ENCODE measurements at places on chromosomes 3 and 15.

GRCh38 chr3:99927671-99928457 is 110.2 kb downstream of the CMSS1 start:
- DNase-seq, result no peak

- DNase-seq, result no peak
Observed at GRCh38 chr3:77042343-77042742, 2.4 kb downstream of the ROBO2 start.

GRCh38 chr3:193194371-193194770 is 46.7 kb upstream of the PLAAT1 start:
- no peak for DNase-seq

GRCh38 chr15:40906091-40906990 is 12.1 kb downstream of the VPS18 start:
- peak; percentile 78 for DNase-seq

DNA sequence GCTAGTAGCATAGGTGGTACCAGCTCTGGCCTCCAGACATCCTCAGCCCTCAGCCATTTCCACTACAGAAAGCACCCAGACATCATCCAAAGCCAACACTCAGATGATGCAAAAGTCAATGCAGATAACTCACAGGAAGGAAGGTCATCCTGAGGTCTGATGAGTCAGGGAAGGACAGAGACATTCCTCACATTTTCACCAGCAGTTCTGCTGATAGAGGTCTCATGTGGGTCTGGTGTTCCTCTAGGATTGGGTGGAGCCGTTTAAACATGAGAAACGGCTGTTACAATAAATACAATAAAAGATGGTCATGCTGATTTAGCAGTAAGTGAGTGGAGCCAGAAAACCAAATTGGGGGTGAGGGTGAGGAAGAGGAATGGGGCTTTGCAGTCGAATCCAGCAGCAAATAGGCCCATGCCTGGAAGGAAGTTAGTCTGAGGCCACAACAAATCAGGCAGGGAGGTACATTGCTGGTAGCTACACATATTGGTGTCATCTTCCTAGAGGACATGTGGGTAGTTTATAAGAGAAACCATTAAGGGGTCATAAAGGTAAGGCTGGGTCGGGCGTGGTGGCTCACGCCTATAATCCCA is 33.3 kb upstream of the FLNB start:
- no peak for DNase-seq

DNA sequence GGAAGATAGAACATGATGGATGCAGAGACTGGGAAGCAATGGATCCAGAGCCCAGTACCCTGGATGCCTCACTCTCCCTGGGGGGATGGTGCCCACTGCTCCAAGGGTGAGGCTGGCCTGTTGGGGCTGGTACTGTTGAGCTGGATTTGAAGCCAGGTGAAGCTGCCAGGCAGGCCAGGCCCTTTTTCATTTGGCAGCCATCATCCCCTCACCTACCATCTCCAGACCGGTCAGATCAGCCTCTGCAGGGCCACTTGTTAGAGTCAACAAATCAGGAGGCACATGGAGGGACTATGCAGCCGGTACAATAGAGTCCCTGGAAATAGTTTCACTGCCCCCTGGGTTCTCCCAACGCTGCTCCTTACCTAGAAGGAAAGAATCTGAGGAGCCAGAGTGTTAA is 5.9 kb downstream of the MAPKAPK3 start:
- DNase-seq, result no peak

DNA sequence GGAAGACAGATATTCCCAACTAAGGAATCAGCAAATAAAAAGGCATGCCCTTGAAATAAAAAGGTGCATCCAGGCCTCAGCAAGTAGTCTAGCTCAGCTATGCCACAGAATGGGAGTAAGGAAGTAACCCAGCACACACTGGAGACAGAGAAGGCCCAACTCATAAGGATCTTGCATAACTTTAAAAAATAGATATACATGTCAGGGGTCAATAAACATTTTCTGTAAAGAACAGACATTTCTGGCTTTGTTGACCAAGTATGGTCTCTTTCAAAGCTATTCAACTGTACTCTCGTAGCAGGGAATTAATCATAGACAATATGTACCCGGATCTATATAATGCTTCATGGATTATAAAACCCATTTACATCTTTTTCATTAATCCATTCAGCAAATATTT is 449.3 kb downstream of the TAFA4 start:
- no peak for DNase-seq

GRCh38 chr3:66276705-66277274 is 56.0 kb downstream of the SLC25A26 start:
- DNase-seq, result peak; percentile 50

GRCh38 chr3:52039846-52040245 is 16.5 kb downstream of the DUSP7 start:
- no peak for DNase-seq

GRCh38 chr3:197487911-197488391 is 67.8 kb downstream of the BDH1 start:
- no peak for DNase-seq

GRCh38 chr15:79582650-79583049 is 150.5 kb downstream of the MINAR1 start:
- DNase-seq, result no peak

GRCh38 chr15:51536965-51537574 is 85.5 kb downstream of the DMXL2 start:
- no peak for DNase-seq

DNA sequence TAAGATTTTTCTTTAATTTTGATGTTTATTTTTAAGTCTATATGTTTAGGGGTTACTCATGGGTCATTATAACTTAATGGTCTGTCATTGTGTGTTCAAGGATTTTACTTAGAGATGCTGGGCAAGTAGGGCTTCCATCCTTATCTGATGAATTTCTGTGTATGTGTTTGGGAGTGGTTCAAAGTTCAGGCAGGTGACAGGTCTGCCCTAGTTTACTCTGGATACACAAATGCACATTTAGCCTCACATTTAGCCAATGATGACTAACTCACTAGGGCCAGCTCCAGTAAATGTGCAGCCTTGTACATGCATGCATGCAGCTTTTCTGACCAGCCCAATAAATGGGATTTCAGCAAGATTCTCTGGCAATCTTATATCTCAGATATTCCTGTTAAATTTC is 554.1 kb downstream of the SI start:
- no peak for DNase-seq

GRCh38 chr3:80017369-80017768 is 249.6 kb upstream of the ROBO1 start:
- DNase-seq, result no peak

DNA sequence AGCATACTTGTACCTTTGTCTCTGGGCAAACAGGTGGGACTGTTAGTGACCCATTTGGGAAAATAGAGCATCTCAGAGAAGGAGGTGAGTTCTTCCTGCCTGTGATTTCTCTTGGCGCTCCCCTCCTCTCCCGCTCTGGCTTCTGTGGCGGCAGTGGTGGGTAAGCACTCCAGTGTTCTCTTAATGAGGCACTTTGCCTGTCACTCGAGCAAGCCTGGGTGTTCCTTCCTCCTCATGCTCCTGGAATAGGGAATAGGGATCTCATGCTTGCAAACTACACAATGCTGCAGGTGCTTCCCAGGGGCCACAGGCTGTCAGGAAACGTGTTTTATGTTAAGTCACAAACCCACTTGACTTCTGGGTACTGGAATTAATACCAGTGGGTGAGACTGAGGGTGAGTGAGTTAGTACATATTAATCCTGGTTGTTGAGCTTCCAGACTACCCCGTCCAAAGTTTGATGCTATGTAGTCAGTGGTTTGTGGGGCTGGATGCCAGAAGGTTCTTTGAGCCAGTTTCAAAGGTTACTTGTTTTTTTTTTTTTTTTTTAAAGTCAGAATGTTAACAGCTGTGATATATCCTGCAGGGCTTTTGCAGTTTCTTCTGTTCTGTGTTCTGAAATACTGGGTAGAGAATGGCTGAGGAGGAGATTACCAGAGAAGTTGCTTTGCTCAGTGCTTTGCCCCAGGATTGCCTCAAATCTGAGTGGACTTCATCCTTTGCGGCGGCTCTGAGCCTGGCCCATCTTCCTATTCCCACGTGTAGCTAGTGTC is 30.5 kb downstream of the EDEM1 start:
- DNase-seq, result no peak

DNA sequence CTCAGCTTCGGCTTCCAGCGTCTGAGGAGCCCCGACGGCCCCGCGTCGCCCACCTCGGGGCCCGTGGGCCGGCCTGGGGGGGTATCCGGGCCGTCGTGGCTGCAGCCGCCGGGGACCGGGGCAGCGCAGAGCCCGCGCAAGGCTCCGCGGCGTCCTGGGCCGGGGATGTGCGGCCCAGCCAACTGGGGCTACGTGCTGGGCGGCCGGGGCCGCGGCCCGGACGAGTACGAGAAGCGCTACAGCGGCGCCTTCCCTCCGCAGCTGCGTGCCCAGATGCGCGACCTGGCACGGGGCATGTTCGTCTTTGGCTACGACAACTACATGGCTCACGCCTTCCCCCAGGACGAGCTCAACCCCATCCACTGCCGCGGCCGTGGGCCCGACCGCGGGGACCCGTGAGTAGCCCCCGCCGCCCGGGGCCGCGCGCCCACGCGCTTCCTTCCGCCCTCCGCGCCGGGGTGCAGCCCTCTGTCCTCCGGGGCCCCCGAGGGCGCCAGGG is 462 bp downstream of the EDEM1 start:
- DNase-seq, result peak; percentile 65

DNA sequence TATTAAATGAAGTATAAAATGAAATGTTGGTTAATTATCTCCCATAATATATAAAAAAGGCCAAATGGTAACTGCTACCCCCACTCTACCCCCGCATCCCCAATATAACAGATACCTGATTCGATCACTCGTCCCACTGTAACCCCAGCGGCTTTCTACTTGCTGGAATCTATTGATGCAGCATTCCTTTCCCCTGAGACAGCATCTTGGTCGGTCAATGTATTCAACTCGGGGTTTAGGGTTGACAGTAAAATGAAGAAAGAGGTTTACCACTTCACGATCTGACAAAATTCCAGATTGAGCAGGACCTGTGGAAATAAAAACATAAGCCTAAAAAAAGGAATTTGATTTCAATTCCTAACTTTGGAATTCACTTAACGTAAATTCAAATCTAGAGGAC is 18.6 kb upstream of the C15orf40 start:
- no peak for DNase-seq

- no peak for DNase-seq
Observed at GRCh38 chr3:17752876-17753631, 10.6 kb upstream of the TBC1D5 start.

GRCh38 chr3:54040476-54040875 is 81.9 kb upstream of the CACNA2D3 start:
- DNase-seq, result no peak

GRCh38 chr15:40134885-40135284 is 26.0 kb upstream of the BUB1B start:
- DNase-seq, result no peak

DNA sequence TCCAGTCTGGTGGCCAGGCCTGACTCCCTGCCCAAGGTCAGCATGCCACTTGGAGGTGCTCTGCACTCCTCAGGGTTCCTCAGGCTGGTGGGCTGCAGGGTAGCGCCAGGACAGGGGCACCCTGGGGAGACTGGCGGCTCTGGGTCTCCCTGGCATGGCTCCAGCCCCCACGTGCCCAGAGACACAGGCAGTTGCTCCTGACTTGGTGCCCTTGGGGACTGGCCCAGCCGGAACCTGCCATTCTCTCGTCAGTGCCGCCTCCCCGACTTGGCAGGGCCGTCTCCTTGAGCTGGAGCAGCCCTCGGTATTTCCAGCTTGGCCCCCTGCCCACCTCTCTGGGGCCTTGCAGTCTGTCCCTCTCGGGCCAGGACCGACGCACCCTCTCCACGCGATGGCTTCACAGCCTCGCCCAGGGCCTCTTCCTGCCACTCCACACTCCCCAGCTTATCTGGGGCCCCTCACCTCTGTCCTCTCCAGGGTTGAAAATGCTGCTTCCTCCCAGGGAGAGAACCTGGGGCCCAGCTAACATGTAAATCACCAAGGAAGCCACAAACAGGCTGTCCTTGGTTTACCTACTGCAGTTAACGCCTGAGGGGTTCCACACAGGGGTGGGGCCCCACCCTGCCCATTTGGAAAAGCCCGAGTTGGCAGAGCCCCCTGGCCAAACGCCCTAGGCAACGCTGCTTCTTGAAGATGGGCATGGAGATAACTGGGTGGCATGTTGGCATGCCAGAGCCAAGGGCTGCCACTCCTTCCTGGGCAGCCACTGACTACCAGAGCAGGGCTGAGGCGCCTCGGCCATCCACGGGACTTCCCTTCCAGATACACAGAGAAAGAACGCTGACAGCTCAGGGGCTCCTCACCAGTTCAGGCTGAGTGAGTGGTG is 61.4 kb downstream of the SMAD6 start:
- DNase-seq, result no peak

DNA sequence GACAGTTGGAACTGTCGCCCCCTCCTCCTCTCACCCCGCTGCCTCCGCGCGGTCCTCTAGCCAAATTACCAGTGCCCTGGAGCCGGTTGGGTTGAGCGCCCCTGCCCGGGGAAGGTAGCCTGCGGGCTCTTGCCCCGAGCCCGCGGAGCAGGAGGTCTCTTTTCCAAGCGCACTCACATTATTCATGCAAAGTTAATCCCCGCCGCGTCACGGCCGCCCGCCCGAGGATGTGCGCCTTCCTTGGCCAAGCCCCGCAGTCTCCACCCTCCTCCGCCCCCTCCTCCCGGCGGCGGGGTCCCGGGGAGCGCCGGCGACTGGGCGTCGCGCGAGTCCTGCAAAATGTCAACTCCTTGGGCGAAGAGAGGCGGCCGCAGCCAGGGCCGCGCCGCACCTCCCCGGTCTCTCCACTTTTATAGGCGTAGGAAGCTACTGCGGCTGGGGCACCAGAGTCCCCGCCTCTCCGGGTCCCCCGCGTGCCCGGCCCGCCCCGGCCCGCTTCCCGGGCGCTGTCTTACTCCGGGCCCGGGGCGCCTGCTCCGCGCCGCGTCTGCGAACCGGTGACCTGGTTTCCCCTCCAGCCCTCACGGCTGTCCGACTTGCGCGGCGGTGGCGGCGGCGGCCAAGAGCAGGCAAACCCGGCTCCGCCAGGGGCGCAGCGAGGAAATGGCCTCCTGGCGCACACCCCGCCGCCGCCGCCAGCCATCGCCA is at the start of gene THRB:
TSS of gene THRB (minus strand) at position 233 of the 708 bp plus-strand sequence.
- DNase-seq, result no peak

- no peak for DNase-seq
Observed at GRCh38 chr3:23389089-23389488, 186.0 kb downstream of the UBE2E2 start.

- DNase-seq, result no peak
Observed at GRCh38 chr15:87609894-87610293, 646.6 kb downstream of the NTRK3 start.

GRCh38 chr3:149466192-149466591 is 8.3 kb upstream of the TM4SF4 start:
- DNase-seq, result no peak

GRCh38 chr3:46947981-46948791 is 28.4 kb downstream of the CCDC12 start:
- peak; percentile 75 for DNase-seq

GRCh38 chr3:96863129-96863740 is 48.8 kb downstream of the EPHA6 start:
- DNase-seq, result no peak
